ENCODE measurements at places on chromosomes 13 and 19.
A peak's percentile ranks its signal among the peaks of the same experiment; 100 is the strongest.

GRCh38 chr19:16089010-16089846, 12.9 kb downstream of the TPM4 start:
- DNase-seq = no peak

DNA sequence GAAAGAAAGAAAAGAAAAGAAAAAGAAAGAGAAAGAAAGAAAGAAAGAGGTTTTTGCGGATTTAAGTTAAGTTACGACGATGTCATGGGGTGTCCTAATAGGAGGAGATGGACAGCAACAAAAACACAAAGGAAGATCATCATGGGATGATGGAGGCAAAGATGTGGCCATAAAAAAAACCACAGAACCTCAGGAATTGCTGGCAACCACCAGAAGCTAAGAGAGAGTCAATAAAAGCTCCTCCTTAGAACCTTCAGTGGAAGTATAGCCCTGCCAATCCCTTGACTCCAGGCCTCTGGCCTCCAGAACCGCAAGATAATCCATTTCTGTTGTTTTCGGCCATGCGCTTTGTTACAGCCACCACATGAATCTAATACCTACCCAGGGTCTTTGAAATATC, 11.5 kb downstream of the PLEKHA4 start:
- no peak for DNase-seq

GRCh38 chr19:39328046-39328705, 7.5 kb upstream of the LRFN1 start:
- peak; percentile 94 for DNase-seq

DNA sequence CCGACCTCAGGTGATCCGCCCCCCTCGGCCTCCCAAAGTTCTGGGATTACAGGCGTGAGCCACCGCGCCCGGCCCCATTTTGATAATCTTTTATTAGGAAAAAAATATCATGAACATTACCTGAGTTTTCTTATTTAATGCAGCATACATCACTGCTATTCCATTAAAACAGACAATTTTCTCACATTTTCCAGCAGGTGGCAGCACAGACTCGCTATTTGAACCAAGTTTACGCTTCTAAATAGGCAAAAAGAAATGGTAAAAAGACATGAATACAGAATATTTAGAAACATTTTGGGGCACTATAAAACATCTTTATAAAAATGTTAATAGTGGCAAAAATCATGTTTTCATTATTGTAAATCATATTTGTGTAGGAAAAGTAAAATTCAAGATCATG, 903.1 kb downstream of the SLITRK6 start:
- DNase-seq = peak; percentile 47

DNA sequence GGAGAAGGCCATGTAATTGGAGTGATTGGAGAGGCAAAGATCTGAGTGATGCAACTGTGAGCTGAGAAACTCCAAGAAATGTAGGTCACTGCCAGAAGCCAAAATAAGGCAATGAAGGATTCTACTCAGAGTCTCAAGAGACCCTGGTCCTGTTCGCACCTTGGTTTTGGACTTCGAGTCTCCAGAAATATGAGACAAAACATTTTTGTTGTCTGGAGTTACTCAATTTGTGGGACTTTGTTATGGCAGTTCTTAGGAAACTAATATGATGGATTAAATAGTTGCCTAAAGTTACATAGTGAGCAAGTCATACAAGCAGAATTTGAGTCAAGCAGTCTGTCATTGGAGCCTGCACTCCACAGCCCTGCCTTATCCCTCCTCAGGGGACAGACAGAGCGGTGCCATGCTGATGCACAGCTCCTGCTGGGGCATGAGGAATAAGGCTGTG, 104.2 kb downstream of the ITGBL1 start:
- no peak for DNase-seq

- DNase-seq = no peak
Measured at GRCh38 chr13:52026246-52026626, 1.7 kb downstream of the UTP14C start.

- DNase-seq = peak; percentile 62
Measured at GRCh38 chr13:106566641-106567473, 1.1 kb downstream of the ARGLU1 start.

GRCh38 chr19:47740866-47741519, 4.4 kb upstream of the NOP53 start:
- no peak for DNase-seq

- DNase-seq = no peak
Measured at GRCh38 chr13:59422646-59423045, 741.1 kb downstream of the DIAPH3 start.

- DNase-seq = no peak
Measured at GRCh38 chr13:110294146-110294545, 12.8 kb downstream of the COL4A1 start.

DNA sequence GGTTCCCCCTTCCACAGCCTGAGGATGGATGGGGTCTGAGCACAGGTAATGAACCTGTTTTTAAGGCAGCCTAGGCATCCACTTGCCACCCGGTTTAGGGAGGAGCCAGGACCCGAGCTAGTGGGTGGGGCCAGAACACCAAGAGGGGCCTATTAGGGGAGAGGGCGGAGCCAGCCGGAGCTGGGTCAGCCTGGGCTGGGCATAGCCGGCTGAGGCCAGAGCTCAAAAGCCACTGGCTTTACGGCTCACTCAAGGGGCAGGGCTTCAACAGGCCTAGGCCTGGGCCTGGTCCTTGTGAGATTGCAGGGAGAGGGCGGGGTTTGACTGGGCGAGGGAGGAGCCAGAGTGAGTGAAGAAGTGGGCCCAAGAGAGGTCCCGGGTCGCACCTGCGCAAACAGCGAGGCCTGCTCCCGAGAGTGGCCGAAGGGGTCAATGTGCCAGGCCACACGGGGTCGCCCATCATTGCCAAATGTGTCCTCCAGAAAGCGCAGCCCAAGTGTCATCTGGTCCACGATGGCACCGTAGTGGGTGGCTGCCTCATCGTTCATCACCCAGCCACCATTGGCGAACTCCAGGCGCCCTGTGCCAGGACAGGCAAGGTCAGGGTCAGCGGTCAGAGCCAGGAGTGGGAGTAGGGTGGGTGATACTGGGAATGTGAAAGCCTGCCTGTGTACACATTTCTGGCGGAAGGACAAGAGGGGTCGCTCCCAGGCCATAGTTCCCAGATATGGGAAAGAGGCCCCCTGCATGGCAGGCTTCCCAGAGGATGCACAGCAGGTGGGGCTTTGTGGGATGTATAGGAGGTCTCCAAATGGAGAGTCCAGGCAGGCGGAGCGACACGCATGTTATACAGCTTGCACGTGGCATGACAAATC, 1.9 kb downstream of the MAN2B1 start:
- DNase-seq = no peak

GRCh38 chr19:46015687-46016425, 7.0 kb downstream of the PGLYRP1 start:
- peak; percentile 59 for DNase-seq

DNA sequence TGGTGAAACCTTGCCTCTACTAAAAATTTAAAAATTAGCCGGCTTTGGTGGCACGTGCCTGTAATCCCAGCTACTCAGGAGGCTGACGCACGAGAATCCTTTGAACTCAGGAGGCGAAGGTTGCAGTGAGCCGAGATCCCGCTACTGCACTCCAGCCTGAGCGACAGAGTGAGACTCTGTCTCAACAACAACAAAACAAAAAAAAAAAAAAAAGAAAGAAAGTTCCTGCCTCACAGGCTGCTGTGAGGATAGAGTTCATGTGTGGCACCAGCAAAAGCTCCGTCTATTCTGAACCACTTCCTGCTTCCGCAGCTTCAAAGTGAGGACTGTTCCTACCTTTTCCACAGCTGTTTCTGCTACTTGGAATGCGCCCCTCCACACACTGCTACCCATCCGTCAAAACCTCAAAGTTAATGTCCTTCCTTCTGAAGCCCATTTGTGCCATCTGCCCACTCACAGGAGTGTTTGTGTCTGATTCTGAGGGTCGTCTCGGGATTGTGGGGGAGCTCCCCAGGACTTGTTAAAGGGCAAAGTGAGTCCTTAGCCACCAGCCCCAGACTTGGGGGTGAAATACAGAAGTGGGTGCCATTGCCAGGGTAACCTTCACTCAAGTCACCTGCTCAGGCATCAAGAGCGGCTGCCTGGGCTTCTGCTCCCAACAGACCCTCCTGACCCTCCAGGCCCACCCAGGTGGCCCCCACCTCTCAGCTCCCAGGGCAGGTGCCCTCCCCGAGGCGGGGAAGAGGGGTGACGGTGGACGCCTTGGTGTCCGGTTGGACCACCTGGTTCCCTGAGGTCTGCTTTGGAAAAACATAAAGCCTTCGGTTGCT, 2.9 kb downstream of the MFSD12 start:
- no peak for DNase-seq

DNA sequence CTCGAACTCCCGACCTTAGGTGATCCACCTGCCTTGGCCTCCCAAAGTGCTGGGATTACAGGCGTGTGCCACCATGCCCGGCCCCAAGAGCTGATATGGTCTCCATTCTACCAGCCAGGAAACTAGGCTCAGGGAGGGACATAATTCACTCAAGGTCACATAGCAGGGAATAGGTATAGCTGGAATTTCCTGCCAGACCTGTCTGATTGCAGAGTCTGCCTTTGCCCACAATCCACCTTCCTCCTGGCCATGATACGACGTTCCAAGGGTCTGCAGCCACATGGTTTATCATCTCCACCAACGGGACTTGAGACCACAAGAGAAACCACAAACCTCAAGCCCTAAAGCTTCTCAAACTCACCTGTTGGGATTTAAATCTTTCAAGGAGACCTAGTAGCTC, 32.0 kb downstream of the ZNRF4 start:
- DNase-seq = no peak

GRCh38 chr13:66483712-66484111, 746.4 kb downstream of the PCDH9 start:
- DNase-seq = no peak

DNA sequence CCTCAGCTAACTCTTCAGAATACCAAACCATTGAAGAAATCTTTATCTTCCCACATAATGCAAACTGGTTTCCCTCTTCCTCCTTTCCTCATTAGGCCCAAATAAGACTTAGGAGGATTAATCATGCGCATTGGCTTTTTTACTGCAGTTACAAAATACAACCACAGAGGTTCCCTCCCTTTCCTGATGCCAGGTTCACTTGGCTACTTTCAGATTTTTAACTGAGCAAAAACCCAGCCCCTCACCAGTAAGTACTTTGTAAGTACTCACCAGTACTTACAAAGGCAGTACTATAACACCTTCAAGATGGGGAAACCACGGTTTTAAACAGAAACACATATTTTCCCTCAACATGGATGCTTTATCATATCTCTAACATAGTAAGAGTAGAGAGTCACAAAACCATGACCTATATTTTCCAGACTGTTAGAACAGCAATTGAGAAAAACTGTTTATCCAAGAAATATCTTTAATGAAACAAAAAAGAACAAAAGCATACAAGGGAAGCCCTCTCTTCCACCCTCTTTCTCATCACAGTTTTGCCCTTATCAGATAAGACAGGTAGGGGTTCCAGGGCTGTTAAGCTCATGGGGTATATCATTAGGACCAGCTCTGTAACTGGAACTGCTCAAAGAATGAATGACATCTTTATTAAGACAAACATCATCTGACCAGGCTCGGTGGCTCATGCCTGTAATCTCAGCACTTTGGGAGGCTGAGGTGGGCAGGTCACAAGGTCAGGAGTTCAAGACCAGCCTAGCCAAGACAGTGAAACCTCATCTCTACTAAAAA, 12.7 kb downstream of the FOXO1 start:
- DNase-seq = no peak

DNA sequence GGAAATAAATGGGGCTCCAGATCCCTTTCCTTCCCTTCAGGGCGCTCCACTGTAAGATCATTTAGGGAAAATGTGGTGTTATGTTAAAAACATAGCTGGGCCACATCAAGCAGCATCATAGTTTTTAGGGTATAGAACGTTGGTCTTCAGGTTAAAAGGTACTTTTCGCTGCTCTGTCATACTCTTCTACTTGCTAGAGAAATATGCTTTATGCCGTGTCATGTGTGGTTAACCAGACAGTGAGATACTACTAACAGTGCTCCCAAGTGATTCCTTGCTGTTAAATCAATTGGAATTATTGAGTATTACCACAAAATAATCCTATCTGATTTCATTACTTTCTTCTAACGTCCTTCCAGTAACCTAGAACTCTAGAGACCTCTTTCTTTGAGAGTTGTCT, 1.1 kb upstream of the NDFIP2 start:
- DNase-seq = no peak

- DNase-seq = peak; percentile 30
Measured at GRCh38 chr13:112532837-112533745, 54.9 kb downstream of the TUBGCP3 start.

DNA sequence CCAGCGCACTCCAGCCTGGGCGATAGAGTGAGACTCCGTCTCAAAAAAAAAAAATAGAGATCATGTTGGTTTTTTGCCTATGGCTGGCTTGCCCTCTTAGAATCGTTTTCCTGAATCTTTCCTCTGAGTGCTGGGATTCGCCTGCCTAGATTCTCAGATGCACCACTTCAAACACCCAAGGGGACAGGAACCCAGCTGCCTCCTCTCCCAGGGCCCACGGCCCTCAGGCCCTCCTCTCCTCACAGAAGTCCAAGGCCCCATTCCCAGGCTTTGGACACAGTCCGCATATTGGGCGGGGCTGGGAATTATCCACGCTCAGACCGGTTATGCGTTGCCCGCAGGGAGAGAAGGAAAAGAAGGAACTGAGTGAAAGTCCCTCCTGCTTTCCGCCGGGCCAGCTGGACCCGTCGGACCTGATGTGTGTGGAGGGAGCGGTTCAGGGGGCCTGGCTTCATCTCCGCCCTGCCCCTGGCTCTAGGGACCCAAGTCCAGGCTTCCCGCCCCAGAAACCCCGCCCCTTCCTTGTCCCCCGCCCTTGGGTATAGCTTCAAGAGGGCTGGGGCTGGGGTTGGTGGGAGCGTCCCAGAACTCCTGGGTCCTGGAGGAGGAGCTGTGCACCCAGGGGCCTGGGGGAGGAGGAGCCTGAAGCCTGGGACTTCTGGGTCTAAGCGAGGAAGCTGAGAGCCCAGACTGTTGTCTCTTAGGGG, 5.8 kb downstream of the PPFIA3 start:
- no peak for DNase-seq

DNA sequence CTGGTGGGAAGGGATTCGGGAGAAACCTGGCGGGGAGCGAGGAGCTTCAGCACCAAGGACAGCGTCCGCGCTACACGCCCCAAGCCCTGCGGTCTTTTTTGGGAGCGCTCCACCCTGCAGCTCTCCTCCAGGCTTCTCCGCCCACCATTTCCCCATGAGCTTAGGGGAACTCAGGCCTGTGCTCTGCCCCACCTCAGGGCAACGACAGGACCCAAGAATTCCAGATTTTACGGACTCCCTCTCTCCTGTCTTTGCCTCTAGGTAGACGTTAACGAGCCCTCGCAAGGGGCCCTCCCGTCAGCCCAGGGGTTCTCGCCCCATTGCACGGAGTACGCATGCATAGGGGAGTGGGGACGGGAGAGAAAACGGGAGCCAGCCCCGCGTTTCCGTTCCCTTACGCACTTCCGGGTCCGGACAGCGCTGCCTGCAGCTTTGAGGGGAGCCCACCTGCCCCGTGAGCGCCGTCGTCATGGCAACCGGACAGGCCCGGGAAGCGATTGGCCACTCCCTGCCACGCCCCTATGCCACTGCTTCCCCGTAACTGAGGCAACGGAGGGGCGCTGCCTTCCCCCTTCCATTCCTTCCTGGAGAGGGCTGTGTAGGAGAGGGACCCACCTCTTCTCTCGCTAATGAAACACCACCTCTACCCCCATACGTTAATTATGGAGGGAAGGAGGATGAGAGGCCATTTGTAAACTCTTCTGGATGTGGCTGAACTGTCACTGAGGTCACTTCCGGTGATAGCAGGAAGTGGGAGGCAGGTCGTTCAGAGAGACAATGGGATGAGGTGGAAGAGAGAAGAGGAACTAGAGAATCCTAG, 20.8 kb downstream of the NOVA2 start:
- peak; percentile 67 for DNase-seq

GRCh38 chr13:22193070-22193469, 522.2 kb downstream of the FGF9 start:
- no peak for DNase-seq

All from stimulated activated CD8-positive, alpha-beta memory T cell treated with anti-CD3 and anti-CD28 coated beads, Interleukin-4, amount 100 ng/mL, for 48 hours (primary cell).